CD4-positive, alpha-beta T cell treated with Interleukin-6 for 4 hours (primary cell): ENCODE measurements at places on chromosomes 2 and 18.

DNA sequence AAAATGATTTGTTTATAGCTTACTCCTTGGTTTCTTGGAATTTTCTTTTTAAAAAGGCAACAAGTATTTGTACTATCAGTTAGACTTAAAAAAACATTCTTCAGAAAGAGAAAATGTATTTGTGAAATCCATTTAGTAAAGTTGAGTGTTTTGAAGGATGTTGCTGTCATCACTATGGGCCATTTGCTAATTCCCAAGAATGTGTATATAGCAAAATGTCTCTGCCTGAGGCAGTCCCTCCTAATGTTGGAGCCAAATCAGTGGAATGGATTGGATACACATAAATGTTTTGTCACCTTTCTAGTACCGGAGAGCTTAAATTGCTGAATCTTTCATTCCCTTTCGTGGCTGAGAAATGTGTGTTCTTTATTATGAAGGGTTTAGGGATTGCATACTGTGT is 890.2 kb upstream of the ZEB2 start:
- no peak for DNase-seq

DNA sequence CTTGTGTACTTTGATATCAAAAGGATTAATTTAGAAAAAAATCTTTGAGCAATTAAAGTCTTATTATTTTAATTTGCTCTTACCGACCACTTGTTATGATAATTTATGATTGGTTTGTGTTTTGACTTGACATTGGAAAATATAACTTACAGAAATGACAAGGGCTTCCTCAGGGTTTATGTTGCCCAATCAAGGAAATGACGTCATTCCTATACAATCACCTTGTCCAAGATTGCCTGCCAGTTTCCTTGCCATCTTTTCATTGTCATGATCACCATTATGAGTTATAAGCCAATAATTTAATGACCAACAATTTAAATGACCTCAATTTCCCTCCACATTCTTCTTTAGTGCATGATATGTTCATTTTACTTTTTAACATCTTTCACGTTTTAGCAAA is 351.8 kb upstream of the TMEFF2 start:
- DNase-seq = no peak

- DNase-seq = no peak
Measured at GRCh38 chr2:203122317-203122986, 107.8 kb downstream of the NBEAL1 start.

- DNase-seq = no peak
Measured at GRCh38 chr2:241947004-241947350, 77.4 kb downstream of the RTP5 start.
